ENCODE measurements at places on chromosomes 5 and 9. TPM values are rescaled to one million over a fixed set of nuclear protein-coding genes. Genes with fewer than 3 reads are reported as not detected.

- H3K27me3 ChIP-seq: no peaks in the 10 kb centered on the region
- no peak overlapping the region for H3K27ac ChIP-seq
- H3K4me1 ChIP-seq: no peaks in the 10 kb centered on the region
- no peak overlapping the region for H3K4me3 ChIP-seq
- DNase-seq: no peak
- no peaks in the 10 kb centered on the region for H3K36me3 ChIP-seq
Measured at GRCh38 chr5:124719113-124719967, 27.1 kb downstream of the ZNF608 start.

Gene PCDHB10
- total RNA-seq: 0.18 TPM

DNA sequence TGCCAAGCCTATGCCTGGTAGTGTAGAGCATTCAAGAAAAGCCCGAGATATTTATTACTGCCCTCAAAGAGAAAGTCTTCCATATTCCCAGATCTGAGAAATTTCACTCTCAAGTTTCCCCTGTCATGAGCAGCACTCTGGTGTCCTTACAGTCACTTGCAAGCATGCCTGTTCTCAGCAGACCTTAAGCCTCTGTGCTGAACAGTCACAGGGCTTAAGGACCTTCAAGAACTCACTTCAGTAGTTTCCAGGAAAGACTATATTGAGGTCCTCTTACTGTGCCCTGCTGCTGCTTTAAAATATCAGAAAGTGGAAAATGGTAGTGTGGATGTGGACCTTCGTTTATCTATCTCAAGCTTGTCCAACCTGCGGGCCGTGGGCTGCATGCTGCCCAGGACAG is 53.5 kb downstream of the DNAJC21 start:
- H3K4me3 ChIP-seq: no peak overlapping the region
- H3K27ac ChIP-seq: no peak overlapping the region
- H3K27me3 ChIP-seq: peaks cover 2% of the 10 kb centered on the region
- no peaks in the 10 kb centered on the region for H3K4me1 ChIP-seq

- H3K27me3 ChIP-seq: no peaks in the 10 kb centered on the region
- H3K4me3 ChIP-seq: no peak overlapping the region
- H3K36me3 ChIP-seq: no peaks in the 10 kb centered on the region
- peak overlapping the region; percentile 31 for H3K27ac ChIP-seq
- no peak for DNase-seq
Measured at GRCh38 chr9:98924946-98925820, 18.5 kb upstream of the COL15A1 start.

GRCh38 chr5:67549947-67550346 is 353.3 kb upstream of the CD180 start:
- no peak for DNase-seq
- H3K4me3 ChIP-seq: no peak overlapping the region
- no peak overlapping the region for H3K27ac ChIP-seq
- no peaks in the 10 kb centered on the region for H3K4me1 ChIP-seq
- H3K36me3 ChIP-seq: no peaks in the 10 kb centered on the region

Gene MED10
- total RNA-seq: 15.6 TPM

Gene PCDHGA12
- 9.7 TPM for total RNA-seq

Gene CORO2A
- 2.2 TPM for total RNA-seq

DNA sequence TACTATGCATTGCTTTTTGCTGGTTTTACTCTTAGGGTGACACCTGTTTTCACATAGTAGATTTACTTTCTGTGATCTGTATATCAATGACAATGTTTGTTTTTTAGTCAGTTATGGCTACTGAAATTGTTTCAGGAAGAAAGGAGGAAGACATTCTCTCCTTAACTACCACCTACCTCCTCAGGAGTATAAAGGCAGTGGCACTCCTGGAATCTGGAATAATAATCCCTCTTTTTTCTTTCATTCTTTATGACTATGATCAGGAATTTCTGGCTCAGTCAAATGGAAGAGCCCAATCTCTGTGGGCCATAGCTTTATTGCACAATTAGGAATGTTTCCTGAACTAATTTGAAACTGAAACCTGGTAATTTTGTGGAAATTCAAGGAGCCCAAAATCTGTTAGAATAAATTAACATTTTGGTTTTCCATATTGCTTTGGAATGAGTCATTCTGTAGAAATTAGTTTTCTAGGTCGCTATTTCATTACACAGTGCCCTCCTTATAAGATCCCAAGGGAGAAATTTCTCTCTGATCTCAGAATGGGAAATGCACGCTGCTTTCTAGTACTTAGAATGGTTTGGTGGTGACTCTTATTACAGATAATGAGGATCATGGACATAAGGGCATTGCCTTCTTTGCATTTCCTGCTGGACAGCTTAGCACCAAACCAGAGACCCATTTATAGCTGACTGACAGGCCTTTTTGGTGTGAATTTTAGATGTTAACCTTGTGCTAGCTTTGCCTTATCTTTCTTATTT is 95.3 kb upstream of the VLDLR start:
- H3K27me3 ChIP-seq: no peaks in the 10 kb centered on the region
- no peaks in the 10 kb centered on the region for H3K4me1 ChIP-seq
- no peak for DNase-seq
- H3K27ac ChIP-seq: no peak overlapping the region

GRCh38 chr9:15722888-15723287 is 170.0 kb downstream of the CCDC171 start:
- no peak overlapping the region for H3K4me3 ChIP-seq
- H3K4me1 ChIP-seq: peaks cover 4% of the 10 kb centered on the region
- H3K27me3 ChIP-seq: no peaks in the 10 kb centered on the region
- peak; percentile 31 for DNase-seq
- no peak overlapping the region for H3K27ac ChIP-seq

DNA sequence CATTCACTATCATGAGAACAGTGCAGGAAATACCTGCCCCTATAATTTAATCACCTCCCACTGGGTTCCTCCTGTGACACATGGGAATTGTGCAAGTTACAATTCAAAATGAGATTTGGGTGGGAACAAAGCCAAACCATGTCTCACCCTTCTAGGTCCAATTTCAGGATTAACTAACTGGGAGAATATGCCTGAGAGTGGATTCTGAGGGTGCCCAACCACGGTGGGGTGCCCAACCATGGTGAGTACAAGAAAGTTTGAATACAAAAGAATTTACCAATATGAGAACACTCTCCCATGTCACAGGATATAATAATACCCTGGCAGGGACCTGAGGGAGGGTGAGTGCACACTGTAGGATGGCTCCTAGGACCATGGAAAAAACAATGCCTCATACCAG is 17.2 kb upstream of the GDA start:
- no peak for DNase-seq
- H3K4me3 ChIP-seq: no peak overlapping the region
- H3K4me1 ChIP-seq: no peaks in the 10 kb centered on the region

Gene FRRS1L
- not detected for total RNA-seq

All from IMR-90 (cell line).